ENCODE measurements at places on chromosomes 6 and 20. TPM values are rescaled to one million over a fixed set of nuclear protein-coding genes. Genes with fewer than 3 reads are reported as not detected.

The THBS2 gene
- total RNA-seq: 22.5 TPM

The EPPIN gene
- total RNA-seq: not detected

- DNase-seq: no peak
Observed at GRCh38 chr20:4289875-4290274, 274.5 kb upstream of the RNF24 start.

The TP53TG5 gene
- not detected for total RNA-seq

DNA sequence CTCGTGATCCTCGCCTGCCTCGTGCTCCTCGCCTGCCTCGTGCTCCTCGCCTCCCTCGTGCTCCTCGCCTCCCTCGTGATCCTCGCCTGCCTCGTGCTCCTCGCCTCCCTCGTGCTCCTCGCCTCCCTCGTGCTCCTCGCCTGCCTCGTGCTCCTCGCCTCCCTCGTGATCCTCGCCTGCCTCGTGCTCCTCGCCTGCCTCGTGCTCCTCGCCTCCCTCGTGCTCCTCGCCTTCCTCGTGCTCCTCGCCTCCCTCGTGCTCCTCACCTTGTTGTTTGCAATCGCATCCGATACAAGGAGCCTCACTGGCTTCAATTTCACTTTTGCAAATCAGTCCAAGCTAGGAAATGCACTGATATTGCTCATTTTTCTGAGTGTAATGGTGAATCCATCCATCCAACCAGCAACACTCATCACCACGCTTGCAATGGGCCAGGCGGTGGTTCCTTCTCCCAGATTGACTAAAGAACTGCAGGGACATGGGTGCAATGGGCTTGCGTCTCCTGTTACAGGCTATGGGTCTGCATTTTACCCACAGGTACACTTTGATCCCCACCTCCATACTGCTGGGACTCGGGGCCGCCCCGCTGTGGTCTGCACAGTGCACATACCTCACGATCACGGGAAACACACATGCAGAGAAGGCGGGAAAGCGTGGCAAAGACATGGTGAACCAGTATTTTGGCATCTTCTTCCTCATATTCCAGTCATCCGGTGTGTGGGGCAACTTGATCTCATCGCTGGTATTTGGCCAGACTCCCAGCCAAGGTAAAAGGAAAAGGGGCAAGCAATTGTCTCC, 4.6 kb downstream of the UNC93A start:
- DNase-seq: no peak

The REM1 gene
- total RNA-seq: not detected

GRCh38 chr20:61833807-61834610, 231.7 kb downstream of the TAF4 start:
- no peak for DNase-seq

The KCNQ5 gene
- total RNA-seq: 1.3 TPM

- DNase-seq: no peak
Observed at GRCh38 chr6:22102671-22103070, 194.2 kb downstream of the PRL start.

The TCP11 gene
- not detected for total RNA-seq

DNA sequence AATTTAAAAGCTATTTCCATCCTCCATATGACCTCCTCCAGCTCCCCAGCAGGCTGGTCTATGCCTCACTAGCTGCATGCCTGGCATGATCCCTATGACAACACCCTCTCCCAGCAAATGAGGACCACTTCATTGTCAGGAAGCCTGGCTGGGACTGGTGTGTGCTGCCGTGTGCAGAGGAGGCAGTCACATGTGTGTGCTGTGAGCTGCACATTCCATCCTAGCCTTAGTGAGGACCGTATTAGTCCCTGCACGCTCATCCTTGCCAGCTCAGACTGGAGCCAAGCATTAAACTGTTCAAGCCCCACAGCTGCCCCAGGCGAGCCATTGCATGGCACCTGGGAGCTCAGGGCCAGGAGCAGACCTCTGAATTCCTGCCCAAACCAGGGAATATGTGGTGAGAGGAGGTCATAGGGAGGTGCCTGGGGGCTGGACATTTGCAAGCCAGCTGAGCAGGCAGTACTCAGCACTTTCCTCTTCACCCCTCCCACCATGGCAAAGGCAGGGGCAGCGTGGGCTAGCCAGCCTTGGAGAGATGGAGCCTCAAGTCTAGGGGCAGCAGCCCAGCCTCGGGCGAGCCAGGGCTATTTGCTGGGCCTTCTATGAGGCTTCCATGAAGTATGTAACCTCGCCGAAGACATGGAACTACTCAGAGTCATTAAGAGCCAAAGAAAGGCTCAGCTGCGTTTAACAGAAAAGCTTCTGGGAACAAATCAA, 8.7 kb upstream of the CCN5 start:
- DNase-seq: no peak

DNA sequence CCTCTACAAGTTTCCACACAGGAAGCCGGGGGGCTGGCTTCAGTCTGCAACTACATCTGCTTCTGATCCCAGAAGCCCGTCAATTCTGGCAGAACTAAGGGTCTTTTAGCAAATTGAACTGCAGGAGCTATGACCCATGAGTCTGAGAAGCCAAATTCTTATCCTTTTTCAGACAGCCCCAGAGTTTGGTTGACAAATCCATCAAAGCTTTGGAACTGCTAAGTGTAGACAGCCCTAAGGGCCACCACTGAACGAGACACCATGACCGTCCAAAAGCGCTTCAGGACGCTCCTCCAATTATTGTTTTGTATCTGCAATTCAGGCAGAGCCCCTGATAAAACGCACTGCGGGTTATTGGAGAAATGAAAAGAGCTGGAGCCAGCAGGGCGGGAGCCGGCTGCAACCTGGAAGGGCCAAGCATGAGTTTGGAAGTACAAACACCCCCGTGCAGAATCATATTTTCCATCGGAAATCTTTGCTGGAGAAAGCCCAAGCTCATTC, 67.1 kb downstream of the GNAS-AS1 start:
- no peak for DNase-seq

- DNase-seq: no peak
Observed at GRCh38 chr6:44462797-44463727, 75.6 kb downstream of the CDC5L start.

DNA sequence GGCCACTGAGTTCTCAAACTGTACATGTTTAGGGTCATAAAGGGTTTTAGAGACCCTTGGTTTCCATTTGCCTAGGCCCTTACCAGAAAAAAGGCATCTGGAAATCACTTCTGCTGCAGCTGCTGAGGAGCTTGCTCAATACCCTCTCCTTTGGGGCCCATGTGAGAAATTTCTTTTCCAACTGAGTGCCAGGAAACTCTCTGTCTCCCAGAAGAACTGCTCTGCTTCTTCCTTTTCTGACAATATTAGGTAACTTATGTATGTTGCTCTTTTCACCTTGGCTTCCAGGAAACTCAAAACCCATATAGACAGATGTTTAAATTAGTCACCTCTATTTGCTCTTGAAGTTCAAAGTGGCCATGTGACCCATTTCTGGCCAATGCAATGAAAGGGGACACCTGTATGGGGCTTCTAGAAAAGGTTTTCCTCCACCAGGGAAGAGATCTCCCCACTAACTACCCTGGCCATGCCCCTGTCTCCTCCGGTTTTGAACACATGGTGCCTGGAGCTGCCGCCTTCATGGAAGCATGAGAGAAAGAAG, 121.6 kb downstream of the PREX1 start:
- DNase-seq: no peak

- DNase-seq: no peak
Observed at GRCh38 chr6:106913676-106914280, 60.8 kb downstream of the CD24 start.

GRCh38 chr6:136609873-136610706, 59.9 kb upstream of the MAP7 start:
- DNase-seq: no peak

DNA sequence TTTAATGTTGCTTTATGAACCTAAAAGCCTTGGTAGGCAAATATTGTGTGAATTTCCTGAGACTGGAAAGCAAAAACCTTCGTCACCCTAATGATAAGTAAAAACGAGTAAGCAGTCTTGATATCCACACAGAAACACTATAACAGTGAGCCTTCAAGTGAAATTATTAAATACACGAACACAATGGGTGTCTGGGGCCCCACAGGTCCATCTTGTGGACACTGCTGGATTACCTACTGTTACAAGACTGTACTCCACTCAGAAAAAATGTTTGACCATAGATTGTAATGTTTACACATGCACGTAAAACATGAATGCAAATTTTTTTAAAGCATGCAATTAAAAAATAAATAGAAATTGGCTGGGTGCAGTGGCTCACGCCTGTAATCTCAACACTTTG, 466.9 kb downstream of the CD83 start:
- DNase-seq: no peak

DNA sequence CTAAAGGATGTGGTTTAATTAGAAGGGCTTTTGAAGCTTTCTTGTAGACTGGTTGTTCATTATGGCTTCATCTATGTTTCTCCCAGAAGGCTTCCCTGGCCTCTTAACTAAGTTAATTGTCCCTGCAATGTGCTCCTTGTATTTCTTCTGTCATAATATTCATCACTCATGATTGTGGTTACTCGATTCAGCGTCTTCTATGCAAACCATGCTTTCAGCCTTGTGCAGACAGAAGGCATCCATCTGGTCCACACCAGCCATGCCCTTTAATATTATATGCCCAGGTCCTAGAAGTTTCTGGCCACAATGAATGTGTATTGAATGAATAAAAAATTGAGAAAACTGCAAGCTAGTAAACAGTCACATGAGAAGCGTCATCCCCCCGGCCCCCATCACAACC, 163.2 kb downstream of the KHDC1L start:
- no peak for DNase-seq

DNA sequence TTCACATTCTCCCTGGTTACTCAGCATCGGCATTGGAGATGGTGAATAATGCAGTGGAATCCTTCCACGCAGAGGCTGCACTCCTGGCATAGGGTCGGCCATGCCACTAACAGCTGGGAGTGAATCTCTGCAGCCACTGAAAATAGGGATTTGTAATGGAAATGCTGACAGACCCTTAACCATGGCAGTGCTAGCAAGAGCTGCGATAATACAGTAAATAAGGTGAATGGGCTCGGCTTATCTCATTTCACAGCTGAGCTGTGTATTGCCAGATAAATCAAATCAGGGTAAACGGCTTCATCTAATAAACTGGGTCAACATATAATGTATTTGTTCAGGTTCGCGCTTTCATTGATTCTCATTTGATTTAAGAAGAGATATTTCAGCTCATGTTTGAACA, 156.8 kb downstream of the SLC35B3 start:
- DNase-seq: no peak

The SAMD3 gene
- total RNA-seq: 1.9 TPM

DNA sequence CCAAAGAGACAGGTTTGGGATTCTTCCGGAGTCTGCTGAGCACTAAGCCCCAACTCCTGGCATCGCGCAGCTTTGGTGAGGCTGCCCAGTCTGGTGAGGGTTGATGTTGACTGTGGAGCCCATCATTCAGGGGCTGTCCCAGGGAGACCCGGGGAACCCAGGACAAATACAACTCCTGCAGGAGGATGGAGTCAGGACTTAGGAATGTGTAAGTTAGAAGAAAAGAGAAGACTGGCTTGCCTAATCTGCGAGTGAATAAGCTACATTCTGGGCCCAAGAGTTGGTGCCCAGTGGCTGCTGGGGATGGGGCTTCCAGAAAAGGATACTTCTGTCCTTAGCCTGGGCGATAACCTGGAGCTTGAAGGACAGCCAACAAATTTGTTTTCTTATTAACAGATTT, 47.9 kb downstream of the STK35 start:
- DNase-seq: no peak

DNA sequence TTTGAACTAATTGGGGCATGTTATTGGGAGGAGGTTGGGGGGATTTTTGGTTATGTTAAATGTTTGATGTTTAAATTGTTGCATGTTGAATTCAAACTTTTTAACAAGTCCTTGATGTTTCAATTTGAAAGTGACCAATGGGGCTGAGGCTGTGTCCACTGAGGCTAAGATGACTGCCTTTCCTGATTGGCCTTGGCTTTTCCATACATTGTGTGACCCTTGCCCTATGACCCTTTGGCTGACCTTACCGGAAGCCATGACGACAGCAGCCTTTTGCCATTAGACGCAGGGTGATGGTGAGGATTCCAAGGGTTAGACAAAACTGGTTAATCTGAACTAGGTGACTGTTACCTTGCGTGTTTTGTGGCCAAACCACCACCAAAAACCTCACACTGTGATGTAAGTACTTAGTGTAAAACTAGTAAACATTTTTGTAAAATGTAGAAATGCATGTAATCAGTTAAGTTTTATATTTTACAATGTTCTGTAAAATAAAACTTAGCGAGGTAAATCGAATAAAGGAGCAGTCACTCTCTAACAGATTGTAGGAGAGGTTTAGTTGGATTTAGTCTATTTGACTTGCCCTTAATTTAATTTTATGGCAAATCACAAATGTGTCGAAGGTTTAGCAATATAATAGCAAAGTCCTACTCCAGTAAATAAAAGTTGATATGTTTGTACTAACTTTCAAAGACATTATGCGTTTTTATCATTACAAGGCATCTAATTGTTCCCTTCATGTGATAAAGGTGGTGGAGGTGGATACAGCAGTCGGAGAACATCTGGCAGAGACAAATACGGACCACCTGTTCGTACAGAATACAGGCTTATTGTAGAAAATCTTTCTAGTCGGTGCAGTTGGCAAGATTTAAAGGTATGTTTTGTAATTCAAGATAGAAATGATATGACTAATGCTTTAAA, 1.6 kb downstream of the SRSF6 start:
- no peak for DNase-seq

Data from H1 (cell line).